ENCODE measurements at places on chromosomes 12 and 14. TPM values are rescaled to one million over a fixed set of nuclear protein-coding genes. Genes with fewer than 3 reads are reported as not detected.

- DNase-seq: no peak
Measured at GRCh38 chr14:70771781-70772212, 37.5 kb downstream of the MAP3K9 start.

Gene RTN1
- not detected for total RNA-seq

DNA sequence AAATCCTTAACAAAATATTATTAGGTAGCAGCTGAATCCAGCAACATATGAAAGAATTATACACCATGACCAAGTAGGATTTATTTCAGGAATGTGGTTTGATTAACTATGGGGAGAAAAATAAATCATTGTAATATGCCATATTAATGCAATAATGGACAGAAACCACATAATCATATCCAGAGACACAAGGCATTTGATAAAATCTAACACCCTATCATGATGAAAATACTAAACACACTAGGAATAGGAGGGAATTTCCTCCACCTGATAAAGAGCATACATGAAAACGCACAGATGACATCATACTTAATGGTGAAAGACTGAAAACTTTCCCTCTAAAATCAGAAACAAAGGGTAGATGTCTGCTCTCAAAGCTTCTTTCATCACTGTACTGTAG, 238.9 kb downstream of the PHLDA1 start:
- DNase-seq: no peak

GRCh38 chr14:57403521-57403864, 13.1 kb downstream of the NAA30 start:
- no peak for DNase-seq

GRCh38 chr12:132647858-132648257, 29.3 kb downstream of the P2RX2 start:
- no peak for DNase-seq

DNA sequence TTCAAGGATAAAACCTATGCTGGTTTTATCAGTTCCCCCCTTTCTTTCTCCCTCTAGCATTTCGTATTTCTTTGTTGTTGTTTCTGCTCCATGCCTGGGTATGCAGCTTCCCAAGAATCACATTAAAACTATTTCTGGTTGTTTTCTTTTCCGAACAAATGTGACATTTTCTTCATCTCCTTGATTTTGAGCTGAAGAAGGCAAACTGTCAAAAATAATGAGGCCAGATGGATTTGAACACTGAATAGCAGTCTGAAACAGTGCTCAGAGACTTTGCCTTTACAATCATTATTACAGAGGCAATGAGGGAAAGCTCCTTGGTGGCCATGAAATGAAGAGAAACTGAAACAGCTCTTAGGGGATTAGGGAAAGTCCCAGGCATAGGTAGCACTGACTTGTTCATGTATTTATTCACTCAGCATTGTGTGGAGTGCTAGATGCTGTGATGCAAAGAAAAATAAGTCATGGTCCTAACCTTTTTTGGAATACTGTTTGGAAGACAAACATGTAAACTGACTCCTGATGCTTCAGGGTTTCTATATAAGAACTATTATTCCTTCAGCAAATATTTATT, 319.5 kb downstream of the FUT8 start:
- no peak for DNase-seq

DNA sequence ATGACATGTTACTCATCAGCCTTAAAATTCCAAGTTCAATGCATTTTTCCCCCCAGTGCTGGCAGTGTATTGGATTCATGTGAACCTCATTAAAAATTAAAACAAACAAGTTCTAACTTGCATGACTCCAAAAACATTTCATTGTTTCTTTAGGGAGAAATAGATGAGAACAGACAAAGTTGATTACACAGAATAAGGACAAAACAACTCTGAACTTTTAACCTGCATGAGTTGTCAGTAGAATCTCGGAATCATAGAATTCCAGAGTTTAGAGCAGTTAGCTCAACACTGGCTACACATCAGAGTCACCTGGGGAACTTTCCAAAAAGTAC, 127.5 kb downstream of the TMX1 start:
- peak; percentile 62 for DNase-seq

GRCh38 chr14:42140001-42140400, 533.3 kb downstream of the LRFN5 start:
- peak; percentile 5 for DNase-seq

Gene MARCHF9
- 0.97 TPM for total RNA-seq

GRCh38 chr14:89856871-89857345, 97.6 kb downstream of the EFCAB11 start:
- peak; percentile 65 for DNase-seq

- DNase-seq: no peak
Measured at GRCh38 chr12:7118881-7119280, 9.8 kb downstream of the RBP5 start.

Gene PTGER2
- 6.2 TPM for total RNA-seq

DNA sequence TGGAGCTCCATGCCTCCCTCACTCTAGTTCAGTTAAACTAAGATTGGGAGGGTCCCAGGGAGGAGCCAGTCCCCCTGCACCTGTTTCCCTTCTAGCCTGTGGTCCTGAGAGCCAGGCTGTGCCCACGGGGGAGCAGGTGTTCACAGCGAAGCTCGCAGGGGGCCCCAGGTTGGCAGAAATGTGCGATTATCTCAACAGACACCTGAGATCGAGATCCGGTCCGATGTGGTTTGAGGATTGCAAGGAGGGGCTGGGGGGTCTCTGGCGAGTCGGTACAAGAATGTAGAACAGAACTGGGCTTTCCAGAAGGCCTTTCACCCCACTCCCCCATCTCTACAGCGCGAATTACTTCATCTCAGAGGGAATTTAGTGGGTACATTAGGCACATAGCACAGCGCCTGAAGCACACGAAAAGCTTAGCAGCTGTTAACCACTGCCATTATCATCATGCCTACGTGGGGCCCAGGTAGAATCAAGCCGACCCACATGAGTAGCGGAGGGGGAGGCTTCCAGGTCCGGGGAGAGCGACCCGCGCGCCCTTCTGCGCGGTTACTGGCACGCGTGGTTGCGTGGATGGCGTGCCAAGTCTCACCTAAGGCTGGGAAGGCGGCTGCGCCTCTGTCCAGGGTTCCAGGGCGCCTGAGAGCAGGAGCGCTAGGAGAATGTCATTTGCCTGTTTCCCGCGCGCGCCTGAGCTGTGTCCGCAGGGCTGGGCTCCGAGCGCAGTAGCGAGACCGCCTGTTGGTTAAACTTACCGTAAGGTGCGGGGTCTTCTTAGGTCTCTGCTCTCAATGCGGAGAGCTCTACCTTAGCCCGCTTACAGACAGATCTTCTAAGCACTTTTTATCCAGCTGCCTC, 1539.5 kb upstream of the TMEM132C start:
- no peak for DNase-seq

- peak; percentile 31 for DNase-seq
Measured at GRCh38 chr14:89540009-89540829, 123.2 kb upstream of the FOXN3 start.

GRCh38 chr12:23039834-23040233, 414.9 kb downstream of the ETNK1 start:
- DNase-seq: no peak

GRCh38 chr12:72560003-72560769, 288.0 kb downstream of the TRHDE start:
- DNase-seq: no peak

Gene FAR2
- 6.1 TPM for total RNA-seq

GRCh38 chr12:102769323-102769916, 147.6 kb downstream of the PAH start:
- peak; percentile 81 for DNase-seq

DNA sequence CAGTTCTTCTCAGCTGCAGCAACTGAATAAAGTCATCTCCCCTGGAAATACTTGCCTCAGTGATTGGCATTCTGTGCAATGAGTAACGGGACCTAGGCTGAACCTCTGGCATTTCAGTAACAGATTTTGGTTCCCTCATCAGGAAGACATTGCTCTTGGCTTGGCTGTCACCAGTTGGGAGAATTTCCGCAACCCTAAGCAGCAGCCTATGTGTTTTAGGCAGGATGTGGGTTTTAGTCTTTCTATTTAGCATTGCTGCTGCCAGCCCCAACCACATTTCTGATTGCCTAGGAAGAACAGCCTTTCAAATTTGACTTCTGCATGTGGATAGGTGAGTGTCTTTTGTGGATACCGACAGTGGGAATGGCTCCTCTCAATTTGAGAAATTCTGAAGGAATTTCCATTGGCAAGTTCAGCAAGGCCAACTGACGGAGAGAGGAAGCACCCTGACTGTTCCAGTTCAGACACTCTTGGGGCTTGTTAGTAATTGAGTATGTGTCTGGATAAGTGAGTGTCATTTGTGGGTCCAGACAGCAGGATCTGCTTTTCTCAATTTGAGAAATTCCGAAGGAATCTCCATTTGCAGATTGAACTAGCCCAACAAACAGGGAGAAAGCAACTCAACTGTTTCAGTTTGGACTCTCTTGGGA, 19.0 kb upstream of the CLEC2A start:
- peak; percentile 6 for DNase-seq

GRCh38 chr12:11773889-11774677, 124.6 kb downstream of the ETV6 start:
- no peak for DNase-seq

DNA sequence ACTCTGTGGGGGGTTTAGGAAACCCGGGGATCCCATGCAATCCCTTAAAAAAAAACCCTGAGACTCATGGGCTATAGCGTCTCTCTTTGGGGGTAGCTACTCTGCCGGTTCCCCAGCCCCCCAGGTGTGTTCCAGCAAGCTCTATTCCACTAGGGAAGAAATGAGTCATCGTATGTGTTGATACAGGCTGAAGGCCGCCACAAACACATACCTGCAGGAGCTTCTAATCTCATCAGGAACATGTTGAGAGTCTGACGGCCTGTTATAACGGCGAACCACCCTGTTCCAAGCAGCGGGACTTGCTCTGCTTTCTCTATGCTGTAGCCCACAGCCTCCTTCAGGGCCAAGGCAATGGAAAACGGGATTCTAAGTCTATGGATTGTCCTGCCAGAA, 977 bp upstream of the KRT5 start:
- no peak for DNase-seq

DNA sequence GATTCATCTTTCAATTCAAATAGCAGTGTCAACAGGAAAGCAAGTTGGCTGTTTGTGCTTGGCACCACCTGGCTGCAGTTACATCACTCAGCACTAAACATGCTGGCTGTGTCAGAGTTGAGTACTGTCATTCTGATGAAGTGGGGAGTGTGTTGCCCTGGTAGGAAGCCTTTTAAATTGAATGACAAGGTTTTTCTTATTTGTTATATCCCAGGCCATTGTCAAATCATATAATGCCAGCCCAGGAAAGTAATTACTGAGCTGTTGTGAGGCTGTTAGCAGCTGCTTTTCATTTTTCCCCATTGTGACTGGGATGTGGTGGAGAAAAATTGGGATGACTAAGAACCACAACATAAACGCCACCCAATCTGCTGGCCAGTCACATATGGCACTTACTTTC, 106.5 kb upstream of the PRKD1 start:
- peak; percentile 42 for DNase-seq

GRCh38 chr14:53979113-53979681, 22.6 kb upstream of the BMP4 start:
- DNase-seq: peak; percentile 30

DNA sequence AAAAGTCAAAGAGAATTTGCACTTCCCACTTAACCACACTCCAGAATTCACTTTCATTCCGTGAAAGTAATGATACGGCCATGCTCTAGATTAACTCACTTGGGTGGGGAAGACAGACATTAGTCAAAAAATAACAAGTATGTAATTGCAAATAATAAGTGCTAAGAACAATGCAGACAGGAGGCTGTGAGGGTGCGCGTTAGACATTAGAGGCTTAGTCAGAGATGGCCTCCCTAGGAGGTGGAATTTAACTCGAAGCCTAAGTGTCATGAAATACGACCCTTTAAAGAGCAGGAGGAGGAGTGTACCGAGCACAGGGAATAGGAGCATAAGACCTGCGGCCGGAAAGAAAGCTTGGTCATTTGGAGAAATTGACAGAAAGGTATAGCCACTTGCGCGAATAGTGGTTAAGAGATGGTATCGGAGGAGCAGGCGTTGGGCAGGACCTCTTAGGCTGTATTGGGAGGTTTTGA, 628 bp downstream of the SNRPF start:
- peak; percentile 67 for DNase-seq

Gene ACVRL1
- 114 TPM for total RNA-seq

GRCh38 chr14:36346052-36346451, 25.6 kb upstream of the MBIP start:
- no peak for DNase-seq

DNA sequence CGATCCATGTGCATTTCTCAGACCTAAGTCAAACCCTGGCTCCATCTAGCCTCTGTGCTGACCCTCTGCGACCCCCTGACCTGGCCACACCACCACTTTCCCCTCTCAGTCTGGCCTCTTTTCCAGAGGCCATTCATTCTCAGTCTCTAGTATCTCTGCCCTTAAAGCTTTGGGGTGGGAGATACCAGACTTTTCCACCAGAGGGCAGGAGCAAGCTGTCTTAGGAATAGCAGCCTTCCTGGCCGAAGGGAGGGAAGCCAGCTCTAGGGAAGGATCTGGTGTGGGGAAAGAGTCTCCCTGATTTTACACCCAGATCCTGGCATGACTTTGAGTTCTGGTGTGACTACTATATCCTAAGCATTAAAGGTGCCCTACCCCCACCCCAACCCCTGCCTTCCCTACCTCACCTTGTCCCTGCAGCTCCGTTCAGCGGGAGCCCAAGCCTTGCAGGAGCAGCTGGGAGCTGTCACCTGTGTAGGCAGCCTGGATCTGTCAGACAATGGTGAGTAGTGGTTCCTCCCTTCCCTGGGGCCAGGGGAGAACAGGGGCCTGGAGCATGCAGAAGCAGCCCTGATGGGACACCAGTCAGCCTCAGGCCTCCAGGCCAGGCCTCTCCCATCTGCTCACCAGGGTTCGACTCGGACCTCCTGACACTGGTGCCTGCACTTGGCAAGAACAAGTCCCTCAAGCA, 6.6 kb downstream of the CARMIL3 start:
- DNase-seq: peak; percentile 86

DNA sequence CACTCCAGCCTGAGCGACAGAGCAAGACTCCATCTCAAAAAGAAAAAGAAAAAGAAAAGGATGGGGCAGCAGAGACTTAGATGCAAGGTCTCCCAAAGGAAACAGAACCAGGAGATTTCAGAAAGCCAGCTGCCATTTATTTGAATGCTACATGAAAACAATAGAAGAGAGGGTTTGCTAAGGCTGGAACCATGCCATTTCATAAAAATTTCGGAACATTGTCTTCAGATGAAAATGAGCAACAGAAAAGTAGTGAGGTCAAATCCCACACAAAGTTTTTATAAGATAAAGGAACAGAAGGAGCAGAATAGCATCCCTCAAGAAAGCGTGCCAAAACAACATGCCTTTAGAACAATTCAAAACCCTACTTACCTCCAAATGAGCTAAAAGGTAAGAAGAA, 175.3 kb downstream of the ETV6 start:
- DNase-seq: no peak

GRCh38 chr12:82730953-82731459, 44.3 kb downstream of the TMTC2 start:
- peak; percentile 82 for DNase-seq

DNA sequence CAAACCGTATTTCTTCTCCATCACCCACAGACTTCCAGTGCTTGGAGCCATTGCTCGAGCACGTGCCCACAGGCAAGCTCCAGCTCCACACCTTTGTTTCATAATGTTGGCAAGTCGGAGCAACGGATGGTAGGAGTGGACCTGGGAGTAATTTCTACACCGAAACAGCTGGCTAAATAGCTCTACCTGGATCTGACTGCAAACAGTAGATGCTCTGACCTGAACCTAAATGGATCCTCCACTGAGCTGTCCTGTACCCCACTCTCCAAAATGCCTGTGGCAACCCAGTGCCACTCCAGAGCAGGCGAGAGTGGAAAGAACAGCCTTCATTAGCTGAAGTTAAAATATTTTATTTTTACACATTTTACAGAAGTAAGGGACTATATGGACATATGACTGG, 108.7 kb downstream of the BMP4 start:
- DNase-seq: no peak

Gene RPL6
- 1,076 TPM for total RNA-seq

- DNase-seq: no peak
Measured at GRCh38 chr12:112685321-112685720, 106.2 kb upstream of the RPH3A start.
